ENCODE measurements at places on chromosomes 16 and 17.
A peak's percentile ranks its signal among the peaks of the same experiment; 100 is the strongest.

DNA sequence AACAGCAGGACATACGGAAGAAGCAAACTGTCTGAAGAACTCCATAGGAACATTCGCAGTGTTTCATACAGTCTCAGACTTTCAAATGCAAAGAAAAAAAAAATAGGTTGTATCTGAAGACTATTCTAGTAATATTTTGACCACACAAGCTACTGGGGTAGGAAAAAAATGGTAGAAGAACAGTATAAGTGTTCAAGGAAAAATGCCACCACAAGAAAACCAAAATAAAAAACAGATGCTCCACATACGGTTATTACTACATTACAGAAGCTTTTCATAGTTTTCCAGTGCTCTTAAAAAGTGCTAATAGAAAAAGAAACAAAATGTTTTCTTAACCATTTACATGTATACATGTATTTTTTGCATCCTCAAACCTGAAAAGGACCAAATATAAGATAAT, 3.7 kb downstream of the NCOR1 start:
- DNase-seq = no peak

- DNase-seq = peak; percentile 13
Observed at GRCh38 chr17:42313773-42314566, 25.7 kb downstream of the STAT5A start.

DNA sequence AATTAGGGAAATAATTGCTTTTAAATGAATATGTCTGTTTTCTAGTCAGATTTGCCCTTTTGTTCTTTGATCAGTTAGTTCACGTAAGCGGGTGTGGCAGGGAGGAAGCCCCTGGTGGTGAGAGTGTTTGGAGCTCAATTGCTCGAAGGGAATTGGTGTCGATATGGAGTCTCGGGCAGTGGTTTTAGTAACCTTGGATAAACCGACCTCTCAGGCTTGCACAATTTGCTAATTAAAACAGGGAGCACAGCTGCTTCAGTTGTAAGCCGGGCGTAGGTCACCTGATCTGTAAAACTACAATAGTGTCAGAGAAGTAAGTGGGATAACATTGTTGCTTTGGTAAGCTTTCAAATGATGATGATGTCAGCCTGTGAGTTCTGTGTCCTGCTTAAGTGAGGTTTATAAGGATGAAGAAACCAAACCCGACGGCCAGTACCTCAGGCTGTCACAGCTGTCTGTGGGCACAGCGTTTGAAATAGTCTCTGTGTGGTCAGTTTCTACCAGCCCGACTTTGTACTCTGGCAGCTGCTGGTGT, 2.9 kb downstream of the ZNF750 start:
- no peak for DNase-seq

DNA sequence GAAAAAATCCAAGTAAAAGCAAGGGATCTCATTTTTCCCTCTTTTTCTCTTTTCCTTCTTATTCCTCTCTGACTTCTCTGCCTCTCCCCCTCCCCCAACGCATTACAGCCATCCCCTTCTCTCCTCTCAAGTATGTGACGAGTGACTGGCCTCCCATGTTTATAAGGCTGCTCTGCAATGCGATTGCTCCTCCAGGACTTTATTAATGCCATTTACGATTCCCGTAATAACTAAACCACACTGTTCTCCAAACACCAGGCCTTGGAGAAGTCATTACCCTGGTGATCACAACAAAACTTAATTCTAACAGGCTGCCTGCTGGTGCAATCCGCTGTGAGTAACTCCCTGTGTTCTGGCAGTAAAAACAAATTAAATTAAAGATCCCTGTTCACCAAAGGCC, 88.8 kb downstream of the HS3ST3B1 start:
- DNase-seq = no peak

DNA sequence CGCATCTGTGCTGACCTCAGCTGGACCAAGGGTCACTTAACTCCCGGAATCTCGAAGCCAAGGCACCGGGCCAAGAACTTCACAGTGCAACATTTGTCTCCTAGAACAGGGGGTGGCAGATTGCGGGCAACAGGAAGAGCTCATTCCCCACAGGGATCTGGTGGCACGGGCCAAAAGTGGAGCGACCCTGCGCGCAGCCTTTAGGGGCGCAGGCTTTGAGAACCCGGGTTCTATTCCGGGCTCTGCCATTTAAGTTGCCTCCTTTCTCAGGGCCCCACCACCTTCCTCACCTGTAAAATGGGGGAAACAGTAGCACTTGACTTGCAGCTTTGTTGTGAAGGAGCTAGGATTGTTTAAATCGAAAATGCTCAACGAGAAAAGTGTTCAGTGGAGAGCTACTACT, 651 bp downstream of the SHMT1 start:
- DNase-seq = no peak

GRCh38 chr17:72332367-72332766, 211.5 kb downstream of the SOX9 start:
- DNase-seq = no peak

GRCh38 chr16:88907768-88908167, 41.3 kb upstream of the PABPN1L start:
- DNase-seq = no peak

DNA sequence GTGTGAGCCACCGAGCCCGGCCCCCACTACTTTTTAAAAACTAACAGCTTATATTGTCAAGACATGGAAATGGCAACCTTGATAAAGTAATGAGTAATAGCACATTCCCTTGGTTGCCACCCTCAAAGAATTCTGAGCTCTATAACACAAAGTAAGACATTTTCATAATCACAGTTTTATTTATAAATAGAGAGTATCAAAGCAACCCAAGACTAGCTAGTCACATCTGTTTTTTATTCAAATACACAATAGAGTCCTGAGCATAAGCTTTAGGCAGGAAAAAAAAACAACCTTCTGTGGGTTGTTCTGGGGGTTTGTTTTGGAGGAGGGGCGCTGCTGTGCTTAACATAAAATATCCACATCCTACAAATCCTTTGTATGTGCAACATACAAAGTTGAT, 68.7 kb downstream of the CEP95 start:
- no peak for DNase-seq

DNA sequence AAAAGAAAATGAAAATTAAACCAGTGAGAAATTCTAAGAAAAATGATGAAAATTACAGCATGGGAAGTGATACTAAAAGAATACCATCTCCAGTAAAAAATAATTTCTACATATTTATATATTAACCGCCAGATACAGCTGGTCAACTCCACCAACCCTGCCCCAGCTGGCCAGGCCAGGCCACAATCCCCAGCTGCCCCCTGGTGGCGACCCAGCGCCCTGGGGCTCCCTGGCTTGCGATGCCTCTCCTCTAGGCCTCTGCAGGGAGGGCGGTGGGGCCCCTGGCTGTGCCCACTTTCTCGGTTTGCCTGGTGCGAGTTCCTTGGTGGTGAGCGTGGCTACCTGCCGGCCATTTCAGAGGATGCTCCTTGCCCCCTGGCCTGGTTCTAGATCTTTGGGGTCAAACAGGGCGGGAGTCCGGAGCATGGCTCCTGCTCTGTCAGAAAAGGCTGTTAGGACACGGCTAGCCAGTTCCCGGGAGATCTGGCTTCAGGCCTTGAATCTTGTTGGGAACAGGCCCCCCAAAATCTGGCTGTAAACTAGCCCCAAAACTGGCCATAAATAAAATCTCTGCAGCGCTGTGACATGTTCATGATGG, 14.5 kb downstream of the GLIS2 start:
- peak; percentile 85 for DNase-seq

DNA sequence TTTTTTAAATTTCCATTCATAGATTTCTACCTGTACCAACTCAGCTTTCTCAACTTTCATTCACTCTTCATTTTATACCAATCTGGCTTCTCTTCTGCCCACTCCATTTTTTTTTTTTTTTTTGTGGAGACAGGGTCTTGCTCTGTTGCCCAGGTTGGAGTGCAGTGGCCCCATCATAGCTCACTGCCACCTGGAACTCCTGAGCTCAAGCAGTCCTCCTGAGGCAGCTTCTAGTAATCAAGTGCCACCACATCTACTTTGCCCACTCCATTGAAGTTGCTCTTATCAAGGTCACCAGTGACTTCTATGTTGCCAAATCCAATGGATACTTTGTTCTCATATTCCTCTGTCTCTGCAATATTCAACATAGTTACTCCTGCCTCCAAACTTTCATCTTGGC, 1.7 kb downstream of the SUPT6H start:
- DNase-seq = no peak

- DNase-seq = peak; percentile 78
Observed at GRCh38 chr16:19601083-19601976, 45.8 kb downstream of the VPS35L start.

DNA sequence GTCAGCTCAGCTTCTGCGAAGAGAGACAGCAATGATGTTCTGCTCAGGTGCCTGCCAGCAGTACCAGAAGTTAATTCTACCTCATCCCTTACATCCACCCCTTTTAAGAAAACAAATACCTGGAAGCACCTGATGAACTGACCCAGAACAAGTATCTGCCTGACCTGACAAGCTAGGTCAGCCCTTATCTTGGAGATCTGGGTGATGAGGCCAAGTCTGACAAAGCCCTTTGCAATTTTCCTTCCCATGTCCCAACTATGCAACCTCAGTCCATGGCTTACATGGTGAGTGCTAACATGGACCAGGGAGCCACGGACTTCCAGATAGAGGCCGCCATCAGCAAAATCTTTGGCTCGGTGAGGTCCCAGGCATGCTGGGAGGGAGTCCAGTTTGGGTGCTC, 3.6 kb downstream of the ACADVL start:
- DNase-seq = no peak

GRCh38 chr17:34434052-34434451, 71.0 kb upstream of the CCL1 start:
- no peak for DNase-seq

DNA sequence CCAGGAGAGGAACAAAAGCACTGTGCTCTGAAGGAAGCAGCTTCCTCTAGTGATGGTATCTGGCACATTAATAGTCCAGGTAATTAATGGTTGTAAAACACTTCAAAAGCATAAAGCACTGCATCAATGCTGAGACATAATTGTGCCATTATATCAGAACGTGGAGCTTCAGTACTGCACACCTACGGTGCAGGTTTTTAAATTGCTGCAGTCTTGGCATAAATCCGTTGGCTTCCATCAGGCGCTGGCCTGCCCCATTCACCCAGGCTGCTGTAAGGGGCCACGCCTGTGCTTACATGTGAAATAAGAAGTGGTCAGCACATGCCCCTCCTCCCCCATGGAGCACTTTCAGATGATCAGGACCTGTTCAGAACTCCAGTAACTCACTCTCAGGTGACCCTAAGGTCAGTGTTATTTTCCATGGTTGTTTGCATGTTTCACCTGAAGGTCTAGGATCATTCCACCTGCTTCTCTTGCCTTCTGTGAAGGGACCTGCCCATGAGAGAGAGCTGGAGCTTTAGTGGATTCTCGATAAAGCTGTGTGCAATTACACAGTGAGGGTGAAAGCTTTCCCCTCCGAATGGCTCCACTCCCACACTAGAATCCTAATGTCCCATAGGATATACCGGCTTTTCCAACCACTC, 345.3 kb downstream of the CA10 start:
- no peak for DNase-seq

- peak; percentile 70 for DNase-seq
Observed at GRCh38 chr16:87210894-87211293, 106.3 kb downstream of the C16orf95 start.

- no peak for DNase-seq
Observed at GRCh38 chr16:3623642-3624041, 12.2 kb upstream of the SLX4 start.

DNA sequence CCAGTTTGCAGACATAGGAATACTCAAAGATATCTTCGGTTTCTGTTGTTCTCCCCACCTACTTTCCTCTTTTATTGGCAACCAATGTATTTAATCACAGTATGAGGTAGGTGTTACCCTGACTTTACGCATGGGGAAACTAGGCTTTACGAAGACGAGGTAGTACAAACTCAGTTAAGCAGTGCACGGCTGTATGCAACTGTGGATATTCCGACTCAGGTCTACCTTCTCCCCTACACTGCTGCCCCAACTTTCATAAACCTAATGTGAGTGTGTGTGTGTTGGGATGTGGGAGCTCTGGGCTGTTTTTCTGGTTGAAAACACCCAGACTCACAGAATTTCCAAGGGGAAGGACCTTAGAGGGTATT, 1.2 kb upstream of the GPT2 start:
- no peak for DNase-seq

DNA sequence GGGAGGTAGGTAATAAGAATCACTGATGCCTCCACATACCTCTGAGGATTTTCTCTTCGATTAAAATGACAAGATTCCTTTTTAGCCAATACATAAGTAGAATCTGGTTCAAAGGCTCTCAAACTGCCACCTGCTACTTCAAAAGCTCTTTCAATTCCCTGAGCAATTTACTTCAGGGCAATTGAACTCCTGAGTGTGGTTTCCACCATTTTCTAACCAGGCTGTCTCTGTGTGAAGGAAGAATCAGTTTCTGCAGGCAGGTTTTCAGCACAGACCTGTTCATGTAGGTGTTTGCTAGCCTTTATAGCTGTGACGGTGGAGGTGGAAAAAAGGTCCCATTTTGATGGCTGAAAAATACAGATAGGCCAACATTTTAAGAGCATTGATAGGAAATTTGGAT, 18.2 kb upstream of the HS3ST3B1 start:
- DNase-seq = no peak

DNA sequence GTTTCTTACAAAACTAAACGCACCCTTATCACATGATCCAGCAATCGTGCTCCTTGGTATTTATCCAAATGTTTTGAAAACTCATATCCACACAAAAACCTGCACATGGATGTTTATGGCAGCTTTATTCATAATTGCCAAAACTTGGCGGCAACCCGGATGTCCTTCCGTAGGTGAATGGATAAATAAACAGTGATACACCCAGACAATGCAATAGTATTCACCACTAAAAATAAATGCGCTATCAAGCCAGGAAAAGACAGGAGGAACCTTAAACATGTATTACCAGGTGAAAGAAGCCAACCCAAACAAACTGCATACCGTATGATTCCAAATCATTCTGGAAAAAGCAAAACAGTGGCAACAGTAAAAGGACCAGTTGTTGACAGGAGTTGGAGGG, 10.0 kb downstream of the SPATA32 start:
- no peak for DNase-seq

DNA sequence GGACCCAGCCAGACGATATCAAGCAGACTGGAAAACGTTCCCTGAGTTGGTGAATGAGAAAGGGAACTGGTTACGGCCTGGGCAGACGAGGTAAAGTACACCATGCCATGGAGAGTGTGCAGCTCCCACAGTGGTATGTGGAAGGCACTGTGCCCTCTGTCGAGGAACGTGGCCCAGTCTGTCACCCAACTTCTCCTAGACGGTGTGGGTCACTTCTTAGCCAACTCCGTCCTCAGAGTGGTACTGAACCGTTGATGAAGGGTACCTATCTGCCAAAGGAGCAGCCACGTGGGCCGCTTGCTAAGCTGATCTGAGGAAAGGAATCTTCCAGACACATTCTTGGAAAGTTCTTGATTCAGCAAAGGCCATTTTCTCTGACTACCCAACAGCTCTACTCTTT, 56.0 kb upstream of the AXIN2 start:
- no peak for DNase-seq

- DNase-seq = no peak
Observed at GRCh38 chr16:75653922-75654321, 6.3 kb downstream of the TERF2IP start.

DNA sequence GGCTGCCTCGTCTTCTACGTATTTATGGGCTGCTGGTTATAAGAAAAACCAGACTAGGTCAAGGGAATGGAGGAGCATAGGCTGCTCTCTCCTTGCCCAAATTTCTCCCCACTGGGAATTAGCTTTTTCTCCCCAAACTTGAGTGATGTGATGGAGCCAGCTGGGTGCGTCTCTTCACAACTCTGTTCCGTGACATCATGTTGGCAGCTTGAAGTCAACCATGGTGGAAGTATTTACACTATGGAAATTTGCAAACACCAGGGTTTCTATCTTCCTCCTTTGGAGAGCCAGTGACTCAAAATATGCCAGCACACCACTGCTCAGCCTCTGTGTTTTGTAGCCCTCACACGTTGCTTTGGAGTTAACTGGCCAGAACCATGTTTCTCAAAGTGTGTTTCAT, 78.1 kb downstream of the OR1D5 start:
- no peak for DNase-seq

- DNase-seq = peak; percentile 82
Observed at GRCh38 chr16:67673712-67674580, 7.3 kb downstream of the C16orf86 start.
